ENCODE measurements at places on chromosomes 4 and X.

DNA sequence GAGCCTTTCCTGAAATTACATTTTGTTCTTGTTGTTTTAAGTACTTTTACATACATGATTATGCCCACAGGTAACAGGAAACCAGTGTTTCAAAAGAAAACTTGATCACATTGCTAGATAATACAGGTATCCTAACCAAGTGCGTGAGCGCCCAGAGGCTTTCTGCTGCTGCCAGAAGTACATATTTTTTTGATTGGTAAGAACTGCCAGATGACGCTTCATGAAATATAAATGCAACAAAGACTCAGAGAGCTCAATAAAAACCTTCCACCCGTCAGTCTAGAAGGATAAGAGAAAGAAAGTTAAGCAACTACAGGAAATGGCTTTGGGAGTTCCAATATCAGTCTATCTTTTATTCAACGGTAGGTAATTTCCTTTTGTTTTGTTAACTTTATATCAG is at the start of gene EPGN:
TSS of gene EPGN (plus strand) at position 256 of the 400 bp plus-strand sequence. CDS start at position 320, 64 bp downstream.
- no peak for DNase-seq

DNA sequence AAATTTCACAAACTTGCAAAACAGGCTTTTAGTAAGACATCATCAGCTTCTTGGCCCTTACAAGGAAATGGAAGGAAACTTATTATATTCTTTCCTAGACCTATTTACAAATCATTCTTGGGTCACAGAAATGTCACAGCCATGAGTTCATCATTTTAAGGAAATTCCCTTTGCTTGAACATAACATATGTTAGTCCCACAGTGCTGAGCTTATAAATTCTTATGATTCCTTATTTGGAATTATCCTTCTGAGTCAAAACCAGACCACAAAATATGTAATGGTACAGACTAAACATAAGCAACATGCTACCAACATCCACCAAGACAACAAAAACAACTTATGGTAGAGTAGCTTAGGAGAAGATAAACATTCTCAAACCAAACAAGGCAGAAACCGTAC is 236.9 kb upstream of the CTSO start:
- DNase-seq, result no peak

GRCh38 chr4:90857081-90857820 is 730.1 kb downstream of the CCSER1 start:
- DNase-seq, result no peak

DNA sequence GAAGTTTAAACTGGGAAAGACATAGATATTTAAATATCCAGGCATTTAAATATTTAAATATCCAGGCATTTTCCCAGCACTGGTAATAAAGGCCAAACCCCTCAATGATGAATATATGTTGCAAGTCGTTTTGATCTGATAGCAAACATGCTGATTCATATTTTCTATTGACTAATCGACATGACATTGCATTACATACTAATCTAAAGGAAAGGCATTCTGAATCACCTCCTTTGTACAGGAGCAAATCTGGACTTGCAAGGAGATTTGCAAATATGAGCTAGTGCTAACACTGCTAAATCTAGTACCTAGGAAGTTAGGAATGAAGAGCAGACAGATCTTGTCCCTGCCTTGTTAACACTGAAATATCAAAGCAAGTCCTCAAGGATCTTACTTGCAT is 207.3 kb downstream of the SLC7A11 start:
- no peak for DNase-seq

DNA sequence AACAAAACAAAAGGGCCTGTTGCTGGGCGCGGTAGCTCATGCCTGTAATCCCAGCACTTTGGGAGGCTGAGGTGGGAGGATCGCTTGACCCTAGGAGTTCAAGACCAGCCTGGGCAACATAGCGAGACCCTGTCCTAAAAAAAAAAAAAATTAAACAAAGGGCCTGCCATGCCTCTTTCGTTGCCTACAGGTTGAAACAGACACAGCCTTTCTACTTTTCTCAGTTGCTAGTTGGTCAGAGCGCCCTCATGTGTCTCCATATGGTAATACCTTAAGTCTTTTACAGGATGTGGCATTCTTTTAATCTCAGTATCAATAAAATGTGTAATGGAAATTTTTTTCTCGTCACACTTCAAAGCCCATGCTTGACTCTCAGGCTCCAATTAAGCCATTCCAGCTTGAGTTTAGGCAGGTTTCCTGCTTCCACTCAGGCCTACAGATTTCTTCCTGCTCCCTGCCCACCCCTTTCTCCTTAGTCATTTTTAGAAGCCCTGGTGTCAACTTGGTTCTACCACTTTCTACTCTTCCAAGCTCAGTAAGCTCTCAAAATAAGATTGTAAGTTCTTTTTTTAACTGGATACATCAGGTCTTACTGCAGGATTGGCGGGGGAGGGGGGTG is 4.6 kb upstream of the SOWAHD start:
- DNase-seq, result peak; percentile 26

- DNase-seq, result no peak
These were observed 18.6 kb downstream of the CLCN4 start for GRCh38 chrX:10175319-10175871.

- no peak for DNase-seq
These were observed 119.0 kb upstream of the GNPDA2 start for GRCh38 chr4:44845309-44845708.

DNA sequence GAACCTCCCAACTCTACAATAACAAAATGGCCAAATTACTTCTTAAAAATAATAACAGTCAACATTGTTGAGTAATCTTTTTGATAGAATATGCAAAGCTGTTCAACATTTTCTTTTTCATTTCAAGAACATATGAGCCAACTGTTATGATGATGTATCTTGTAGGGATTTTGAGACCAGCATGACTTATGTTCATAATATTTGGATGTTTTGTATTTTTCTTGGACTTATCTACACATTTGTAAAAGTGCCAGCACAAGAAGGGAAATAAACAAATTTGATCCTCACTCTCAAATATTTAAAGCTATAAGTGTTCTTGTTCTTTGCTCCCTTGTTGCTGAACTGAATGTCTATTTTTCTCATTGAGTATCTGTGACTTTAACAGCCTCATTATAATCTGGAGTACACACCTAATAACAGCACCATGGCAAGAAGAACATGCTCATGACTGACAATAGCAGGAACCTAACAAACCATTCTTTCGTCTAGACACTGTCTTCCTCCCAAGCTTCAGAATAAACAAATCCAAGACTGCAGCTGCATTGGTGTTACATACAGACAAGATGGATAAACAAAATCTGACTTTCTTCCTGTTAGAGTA is 1049.7 kb downstream of the FAT4 start:
- no peak for DNase-seq

- DNase-seq, result no peak
These were observed 5.1 kb downstream of the CCDC160 start for GRCh38 chrX:134241960-134242619.

- DNase-seq, result no peak
These were observed 177.6 kb upstream of the GLRA2 start for GRCh38 chrX:14351611-14352303.

DNA sequence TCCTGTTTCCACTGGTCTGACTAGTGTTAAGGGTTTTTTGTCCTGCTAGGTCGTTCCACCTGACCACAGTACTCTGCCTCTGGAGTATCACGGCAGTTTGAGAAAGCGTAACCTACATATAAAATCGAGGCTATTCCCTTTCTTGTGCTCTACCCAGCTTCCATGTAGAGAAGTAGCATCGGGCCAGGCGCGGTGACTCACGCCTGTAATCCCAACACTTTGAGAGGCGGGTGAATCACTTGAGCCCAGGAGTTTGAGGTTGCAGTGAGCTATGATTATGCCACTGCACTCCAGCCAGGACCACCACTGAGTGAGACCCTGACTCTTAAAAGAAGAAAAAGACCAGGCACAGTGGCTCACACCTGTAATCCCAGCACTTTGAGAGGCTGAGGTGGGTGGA is 7.5 kb downstream of the PPEF1 start:
- DNase-seq, result no peak

GRCh38 chr4:178738026-178738425 is 1295.8 kb upstream of the AGA start:
- DNase-seq, result no peak

All from activated T-cell treated with anti-CD3 and anti-CD28 coated beads for 4 hours (primary cell).